ENCODE measurements at places on chromosomes 6 and 20.

- no peak for DNase-seq
Observed at GRCh38 chr20:20342066-20342465, 25.8 kb upstream of the INSM1 start.

GRCh38 chr6:107622269-107622668 lies 132.4 kb downstream of the SOBP start:
- no peak for DNase-seq

GRCh38 chr6:34237722-34238584 lies 1.3 kb downstream of the HMGA1 start:
- no peak for DNase-seq

GRCh38 chr6:39786649-39787048 lies 5.5 kb upstream of the DAAM2 start:
- no peak for DNase-seq

DNA sequence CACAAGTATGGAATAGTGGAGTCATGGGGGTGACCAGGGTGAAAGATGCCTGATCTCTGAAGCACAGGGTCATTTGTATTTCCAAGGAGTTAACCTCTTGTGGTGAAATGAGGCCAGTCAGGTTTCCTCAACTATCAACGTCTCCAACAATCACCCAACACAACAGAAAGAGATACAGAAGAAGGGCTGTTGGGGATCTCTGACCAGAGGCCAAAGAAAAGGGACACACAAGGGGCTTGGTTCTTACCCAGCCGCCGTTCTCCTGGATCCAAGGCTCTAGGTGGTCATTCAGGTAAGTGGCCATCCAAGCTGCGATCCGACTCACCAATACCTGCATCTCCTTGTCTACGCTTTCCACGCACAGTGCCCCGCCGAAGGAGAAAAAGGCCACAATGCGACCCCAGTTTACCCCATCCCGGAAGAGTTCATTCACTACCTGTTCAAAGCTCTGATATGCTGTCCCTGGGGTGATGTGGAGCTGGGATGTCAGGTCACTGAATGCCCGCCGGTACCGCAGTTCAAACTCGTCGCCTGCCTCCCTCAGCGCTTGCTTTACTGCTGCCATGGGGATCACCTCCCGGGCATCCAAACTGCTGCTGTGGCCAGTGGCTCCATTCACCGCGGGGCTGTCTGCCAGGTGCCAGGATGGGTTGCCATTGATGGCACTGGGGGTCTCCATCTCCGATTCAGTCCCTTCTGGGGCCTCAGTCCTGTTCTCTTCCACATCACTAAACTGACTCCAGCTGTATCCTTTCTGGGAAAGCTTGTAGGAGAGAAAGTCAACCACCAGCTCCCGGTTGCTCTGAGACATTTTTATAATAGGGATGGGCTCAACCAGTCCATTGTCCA lies 1.0 kb downstream of the BCL2L1 start:
- DNase-seq: no peak

DNA sequence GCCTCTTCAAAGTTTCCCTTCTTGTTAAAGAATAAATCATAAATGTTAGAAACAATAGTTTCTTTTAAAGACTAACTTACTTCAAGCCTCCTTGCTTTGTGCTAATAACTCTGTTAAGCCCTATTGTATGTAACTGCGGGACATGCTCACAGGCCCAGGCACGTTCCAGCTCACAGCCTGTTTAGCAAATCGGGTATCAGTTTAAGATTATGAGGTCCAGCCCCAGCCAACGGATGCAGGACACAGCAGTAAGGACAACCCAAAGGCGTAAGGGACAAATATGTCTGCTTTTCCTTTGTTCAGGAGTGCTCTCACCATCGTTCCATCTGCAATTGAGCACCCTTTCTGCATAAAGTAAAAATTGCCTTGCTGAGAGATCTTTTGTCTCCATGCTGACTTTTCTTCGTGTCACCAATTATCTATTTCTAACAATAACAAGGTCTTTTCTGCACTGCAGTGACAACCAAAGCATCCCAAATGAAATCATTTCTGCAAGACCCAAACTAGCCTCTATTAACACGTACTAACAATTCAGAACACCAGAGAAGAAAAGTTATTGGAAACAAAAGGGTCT lies 1.4 kb downstream of the C6orf52 start:
- DNase-seq: no peak

DNA sequence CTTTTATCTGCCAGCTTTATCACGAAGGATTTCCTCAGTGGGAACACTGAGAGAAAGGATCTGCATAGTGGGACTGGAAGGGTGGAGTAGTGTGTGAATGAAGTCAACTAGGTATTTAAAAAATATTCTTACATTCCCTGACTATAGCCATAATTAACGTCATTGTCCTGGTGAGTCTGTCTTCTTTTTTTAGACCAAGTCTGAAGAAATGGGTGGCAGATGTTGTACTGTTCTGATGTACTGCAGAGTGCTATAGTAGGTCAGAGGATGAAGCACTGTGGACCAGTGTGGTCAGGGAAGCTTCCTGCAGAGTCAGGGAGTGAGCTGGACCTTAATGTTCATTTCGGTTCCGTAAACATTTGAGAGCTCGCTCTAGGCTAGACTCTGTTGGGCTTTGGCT lies 11.9 kb downstream of the TULP4 start:
- no peak for DNase-seq

- DNase-seq: no peak
Observed at GRCh38 chr6:139027620-139028182, 844 bp upstream of the ABRACL start.

DNA sequence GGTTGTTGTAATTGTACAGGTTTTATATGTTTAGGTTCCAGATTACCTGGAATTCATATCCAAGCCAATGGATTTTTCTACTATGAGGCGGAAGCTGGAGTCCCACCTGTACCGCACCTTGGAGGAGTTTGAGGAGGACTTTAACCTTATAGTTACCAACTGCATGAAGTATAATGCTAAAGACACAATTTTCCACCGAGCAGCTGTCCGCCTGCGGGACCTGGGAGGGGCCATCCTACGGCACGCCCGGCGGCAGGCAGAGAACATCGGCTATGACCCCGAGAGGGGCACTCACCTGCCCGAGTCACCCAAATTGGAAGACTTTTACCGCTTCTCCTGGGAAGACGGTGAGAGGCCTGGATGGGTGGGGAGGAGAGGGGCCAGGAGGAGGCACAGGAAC lies 13.6 kb downstream of the BRPF3 start:
- DNase-seq: no peak

DNA sequence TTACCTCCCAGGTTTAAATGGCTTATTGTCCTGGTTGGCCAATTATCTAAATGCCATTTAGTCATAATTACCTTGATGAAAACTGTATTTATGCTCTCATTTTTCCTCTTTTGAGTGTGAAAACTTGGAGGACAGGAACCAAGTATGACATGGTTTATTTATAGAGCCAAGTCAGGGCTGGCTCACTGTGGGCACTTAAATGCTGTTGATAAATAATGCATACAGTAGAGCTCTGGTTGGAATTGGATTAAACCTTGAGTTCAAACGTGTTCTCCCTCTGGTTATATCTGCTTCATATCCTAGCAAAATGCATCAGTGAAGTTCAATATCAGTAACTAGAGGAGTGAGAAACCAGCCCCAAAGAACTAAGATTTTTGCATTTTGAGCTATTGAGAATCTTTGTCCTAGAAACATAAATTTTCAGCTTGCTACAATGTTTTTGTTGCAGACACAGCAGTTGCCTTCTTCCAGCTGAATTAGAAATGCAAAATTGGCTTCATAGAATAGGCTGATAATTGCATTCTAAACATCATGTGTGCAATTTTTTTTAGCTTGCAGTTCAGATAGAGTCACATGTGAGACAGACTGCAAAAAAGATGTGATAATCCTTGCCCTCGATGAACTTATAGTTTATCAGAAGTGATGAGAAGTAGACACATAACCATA lies 255.8 kb downstream of the BTBD3 start:
- DNase-seq: no peak
